Epithelial cell of esophagus (primary cell): ENCODE measurements at places on chromosomes 3 and 15.

DNA sequence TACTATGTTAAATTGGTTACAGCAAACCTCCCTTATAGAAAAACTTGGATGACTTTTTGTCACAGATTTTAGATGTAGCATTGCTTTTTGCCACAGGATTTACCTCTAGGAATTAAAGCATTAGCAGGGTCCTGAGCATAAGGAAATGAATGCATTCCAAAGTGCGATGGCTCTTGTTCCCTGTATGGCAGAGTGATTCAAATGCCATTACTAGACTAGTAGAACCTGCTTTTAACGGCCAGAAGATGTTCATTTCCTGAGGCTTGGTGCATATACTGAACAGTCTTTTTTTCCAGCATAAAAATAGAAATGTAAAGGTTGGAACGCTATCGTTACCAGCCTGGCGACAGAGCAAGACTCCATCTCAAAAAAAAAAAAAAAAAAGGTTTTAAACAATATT lies 59.4 kb downstream of the WNT5A start:
- DNase-seq, result peak; percentile 25

GRCh38 chr3:120730576-120731542 lies 11.5 kb downstream of the RABL3 start:
- DNase-seq, result no peak

DNA sequence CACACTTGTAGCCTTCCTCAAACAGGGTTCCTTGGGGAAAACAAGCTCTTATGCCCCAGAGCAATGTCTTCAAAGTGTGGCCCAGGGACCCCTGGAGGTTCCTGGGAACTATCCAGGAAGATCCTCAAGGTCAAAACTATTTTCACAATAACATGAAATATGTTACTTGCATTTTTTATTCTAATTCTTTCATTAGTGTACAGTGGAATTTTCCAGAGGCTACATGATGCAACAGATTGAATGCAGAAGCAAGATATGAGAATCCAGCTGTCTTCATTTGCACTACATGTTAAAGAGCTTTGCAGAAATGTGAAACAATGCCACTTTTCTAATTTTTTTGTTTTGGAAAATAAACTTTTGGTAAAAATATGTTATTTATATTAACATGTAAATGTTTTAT lies 190.9 kb downstream of the SLC9A9 start:
- no peak for DNase-seq

DNA sequence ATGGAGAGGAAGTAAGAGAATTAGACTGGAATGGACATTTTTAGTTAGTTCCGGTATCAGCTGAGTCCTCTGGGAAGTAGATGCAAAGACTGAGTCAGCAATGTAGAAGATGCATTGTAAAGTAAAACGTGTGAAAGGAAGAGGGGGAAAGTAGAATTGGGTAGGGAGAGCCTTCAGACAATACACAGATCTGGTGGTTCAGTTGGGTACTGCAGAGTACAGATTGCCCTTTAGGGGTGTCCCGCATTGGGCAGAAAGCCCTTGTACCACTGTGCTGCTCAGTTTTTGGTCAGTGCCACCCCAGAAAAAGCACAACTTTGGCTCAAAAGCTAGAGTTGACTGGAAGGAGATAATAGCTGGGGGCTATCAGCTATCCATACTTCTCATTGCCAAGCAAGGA lies 247.4 kb downstream of the KBTBD8 start:
- no peak for DNase-seq

DNA sequence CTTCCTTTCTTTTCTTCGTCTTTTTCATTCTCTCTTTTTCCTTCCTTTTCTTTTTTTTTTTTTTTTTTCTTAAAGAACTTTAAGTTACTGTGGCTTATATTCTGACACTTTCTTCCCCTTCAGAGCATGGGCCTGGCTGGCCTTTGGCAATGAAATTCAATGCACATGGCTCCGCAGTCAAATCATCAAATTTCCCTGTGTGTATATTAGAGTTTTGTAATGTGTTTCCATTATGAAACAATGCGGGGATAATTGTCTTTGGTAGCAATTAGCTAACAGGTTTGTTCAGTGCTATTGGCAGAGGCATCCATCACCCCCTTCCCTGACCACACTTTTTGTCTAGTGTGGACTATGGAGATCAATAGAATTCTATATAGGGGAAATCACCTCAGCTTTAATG lies 80.5 kb downstream of the CDIN1 start:
- no peak for DNase-seq

- DNase-seq, result no peak
These were observed 4.1 kb upstream of the KLF13 start for GRCh38 chr15:31322504-31322903.

GRCh38 chr3:152327203-152327602 lies 58.5 kb downstream of the MBNL1 start:
- no peak for DNase-seq

DNA sequence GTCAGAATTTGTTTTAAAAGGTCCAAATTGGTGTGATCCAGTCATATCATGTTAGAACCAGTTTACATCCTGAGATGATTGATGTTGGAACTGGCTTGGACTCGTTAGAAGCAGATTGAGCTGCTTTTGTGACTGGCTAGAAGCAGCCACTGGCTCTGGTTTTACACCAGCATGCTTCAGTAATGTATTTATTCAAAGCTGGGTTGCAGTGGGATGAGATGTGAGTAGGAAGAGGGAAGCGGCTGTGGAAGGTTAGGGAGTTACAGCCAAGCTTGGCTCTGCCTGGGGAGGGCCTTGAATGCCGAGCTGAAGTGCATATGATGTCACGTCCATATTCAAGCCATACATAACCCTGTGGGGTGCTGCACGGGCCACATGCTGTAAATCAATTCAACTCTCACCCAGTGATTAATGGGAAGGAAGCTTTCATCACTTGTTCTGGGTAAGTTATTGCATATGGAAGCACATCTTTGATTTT lies 104.0 kb upstream of the SMAD3 start:
- DNase-seq, result no peak

DNA sequence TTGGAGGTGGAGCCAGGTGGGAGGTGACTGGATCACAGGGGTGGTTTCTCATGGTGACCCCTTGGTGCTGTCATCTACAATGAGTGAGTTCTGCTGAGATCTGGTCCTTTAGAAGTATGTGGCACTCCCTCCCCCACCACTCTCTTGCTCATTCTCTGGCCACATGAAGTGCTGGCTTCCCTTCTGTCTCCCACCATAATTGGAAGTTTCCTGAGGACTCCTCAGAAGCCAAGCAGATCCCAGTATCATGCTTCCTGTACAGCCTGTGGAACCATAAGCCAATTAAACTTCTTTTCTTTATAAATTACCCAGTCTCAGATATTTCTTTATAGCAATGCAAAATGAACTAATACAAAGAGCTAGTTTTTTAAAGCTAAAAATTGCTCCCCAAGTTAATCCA lies 54.7 kb downstream of the SLC41A3 start:
- no peak for DNase-seq

- DNase-seq, result peak; percentile 45
These were observed 70.2 kb upstream of the DGKG start for GRCh38 chr3:186432189-186432588.

GRCh38 chr3:39220407-39221140 lies 28.2 kb upstream of the XIRP1 start:
- no peak for DNase-seq

DNA sequence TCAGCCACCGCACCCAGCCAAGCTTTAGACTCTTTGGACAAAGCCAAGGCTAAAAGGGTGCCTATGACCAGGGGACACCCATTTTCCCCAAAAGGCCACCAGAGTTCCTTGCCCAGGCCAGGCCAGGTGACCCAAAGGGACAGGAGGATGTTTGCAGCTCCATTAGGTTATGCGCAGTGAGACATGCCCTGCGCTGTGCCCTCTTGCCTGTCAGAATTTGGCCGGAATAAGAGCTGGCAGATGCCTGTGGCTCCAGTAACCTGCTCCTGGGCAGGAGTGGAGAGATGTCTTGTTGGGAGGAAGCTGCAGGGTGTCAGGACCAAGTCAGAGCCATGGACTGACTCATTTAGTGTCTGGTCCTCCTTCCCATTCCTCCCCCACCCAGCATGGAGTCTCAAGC lies 20.5 kb downstream of the DNASE1L3 start:
- no peak for DNase-seq

- no peak for DNase-seq
These were observed at the start of gene COL6A5 for GRCh38 chr3:130345487-130346079. TSS of gene COL6A5 (plus strand) at chr3:130345672. CDS start at chr3:130373639, 27,967 bp downstream.

GRCh38 chr3:37974121-37975083 lies 16.2 kb upstream of the VILL start:
- peak; percentile 67 for DNase-seq

- DNase-seq, result no peak
These were observed 41.9 kb upstream of the CCNB2 start for GRCh38 chr15:59063042-59063441.

DNA sequence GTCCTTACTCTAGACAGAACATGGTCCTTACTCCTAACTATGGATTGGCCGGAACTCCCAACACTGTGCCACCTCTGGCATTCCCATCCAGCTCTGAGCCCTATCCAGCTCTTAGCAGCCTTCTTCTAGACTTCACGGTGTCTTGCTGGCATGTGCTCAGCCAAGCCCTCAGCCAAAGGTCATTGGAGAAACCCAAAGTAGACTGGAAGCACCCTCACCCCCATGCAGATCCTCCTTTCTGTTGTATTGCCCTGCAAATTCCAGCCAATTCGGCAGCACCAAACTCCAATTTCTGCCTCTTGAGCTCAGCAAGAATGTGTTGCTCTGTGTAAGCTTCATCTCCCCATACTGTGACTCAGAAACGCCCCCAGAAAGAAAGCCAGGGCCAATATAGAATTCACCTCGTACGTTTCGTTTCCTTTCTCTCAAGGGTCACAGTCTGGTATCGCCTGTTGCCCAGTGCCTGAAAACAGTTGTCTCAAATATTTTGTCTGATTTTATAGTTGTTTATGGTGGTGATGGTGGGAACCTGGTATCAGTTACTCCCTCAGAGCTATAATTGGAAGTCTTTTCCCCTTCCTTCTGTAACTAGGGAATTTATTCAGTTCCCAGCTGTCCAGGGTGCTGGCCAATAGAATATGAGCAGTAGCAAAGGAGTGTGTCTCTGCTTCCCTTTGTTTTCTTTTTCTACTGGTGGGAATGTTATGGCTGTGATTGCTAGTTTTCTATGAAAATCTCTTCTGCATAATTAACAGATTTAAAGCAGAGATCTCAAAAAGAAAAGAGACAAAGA lies 28.4 kb upstream of the EPHB3 start:
- no peak for DNase-seq

- no peak for DNase-seq
These were observed 9.7 kb upstream of the RIOX2 start for GRCh38 chr3:97981886-97982285.

DNA sequence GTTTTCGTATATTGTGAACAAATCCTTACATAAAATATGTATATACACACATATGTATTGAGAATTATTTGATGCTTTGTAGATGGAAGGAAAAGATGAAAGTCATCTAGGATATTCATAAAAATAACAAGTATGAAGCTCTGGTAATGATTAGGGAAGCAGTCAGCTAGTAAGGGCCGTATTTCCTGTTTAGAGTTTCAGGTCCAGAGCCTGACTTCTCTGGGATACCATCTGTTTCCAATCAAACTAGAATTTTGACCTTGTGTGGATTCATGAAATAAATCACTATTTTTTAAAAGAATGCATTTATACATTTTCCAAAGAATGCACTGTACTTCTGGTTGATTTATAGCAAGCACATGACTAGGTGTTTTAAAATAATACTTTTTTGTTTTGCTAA lies 156.1 kb upstream of the CGNL1 start:
- DNase-seq, result no peak

- no peak for DNase-seq
These were observed 42.9 kb downstream of the CCR3 start for GRCh38 chr3:46284981-46285683.

DNA sequence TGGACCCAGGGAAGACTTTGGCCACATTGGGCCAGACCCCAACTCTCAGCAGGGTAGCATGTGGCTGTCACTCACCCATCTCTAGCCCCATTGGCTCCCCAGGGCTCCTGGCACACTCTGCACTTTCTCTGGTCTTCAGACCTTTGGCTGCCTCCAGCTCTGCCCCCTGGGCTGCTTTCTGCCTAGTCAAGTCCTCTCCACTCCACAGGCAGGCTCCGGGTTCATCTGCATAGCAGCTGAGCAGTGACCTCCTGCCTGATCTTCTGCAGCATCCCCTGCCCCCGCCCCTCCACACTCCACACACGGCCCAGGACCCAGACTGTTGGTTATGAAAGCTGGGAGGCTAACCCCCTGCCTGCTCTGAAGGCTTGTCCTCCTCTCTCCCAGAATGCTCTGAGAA lies 8.4 kb upstream of the C15orf39 start:
- DNase-seq, result no peak

DNA sequence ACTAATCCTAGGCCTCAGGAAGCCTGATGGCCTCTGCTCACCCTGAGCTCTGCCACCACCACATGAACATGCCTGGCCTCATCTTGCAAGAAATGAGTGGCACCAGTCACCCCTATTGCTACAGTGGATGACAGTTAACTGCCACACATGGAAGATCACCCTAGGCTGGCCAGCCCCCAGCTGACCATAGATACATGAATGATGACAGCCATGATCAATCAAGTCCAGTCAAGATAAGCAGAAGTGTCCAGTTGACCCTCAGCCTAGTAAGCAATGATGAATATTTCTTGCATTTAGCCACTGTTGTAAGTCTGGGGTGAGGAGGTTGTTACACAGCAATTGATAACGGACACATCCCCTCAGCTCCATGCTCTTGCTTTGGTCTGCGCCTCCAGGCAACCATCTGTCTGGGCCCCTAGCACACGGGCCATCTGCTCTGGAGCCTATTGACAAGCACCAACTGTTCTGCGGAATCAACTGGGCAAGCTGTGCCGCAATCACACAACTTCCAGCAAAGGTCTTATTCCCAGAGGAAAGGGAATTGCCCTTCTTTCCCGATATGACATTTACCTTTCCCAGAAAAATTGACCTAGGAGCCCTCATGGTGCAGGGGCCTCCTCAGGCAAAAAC lies 2.2 kb upstream of the LYZL4 start:
- DNase-seq, result no peak

DNA sequence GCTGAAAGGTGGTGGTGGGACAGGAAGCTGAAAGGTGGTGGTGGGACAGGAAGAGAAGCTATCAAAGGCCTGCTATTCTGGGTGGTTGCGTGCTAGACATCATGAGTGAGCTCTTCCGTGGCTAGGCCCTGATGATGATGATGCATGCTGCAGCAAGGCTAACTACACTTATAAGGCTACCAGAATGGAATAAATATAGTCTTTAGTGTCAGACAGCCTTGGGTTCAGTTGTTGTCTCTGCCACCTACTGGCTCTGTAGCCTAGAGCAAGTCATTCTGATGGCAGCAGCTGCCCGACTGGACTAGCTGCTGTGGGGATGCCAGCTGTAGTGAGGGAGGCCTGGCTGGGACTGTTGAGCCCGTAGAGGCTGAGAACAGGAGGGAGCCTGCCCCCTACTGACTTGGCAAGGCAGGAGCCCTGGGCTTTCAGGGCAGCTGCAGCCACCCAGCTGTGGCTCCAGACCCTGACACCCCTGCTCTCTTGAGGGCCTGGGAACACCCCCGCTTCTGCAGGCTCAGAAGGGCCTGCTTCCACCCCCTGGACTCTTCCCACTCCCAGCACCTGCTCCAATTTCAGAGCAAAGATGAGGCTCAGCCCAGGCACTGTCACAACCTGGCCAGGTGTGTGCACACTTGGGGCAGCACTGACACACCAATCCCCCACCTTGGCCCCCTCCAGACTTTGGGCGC lies 21.4 kb upstream of the ZBED2 start:
- DNase-seq, result peak; percentile 60
